ENCODE measurements at places on chromosomes 7 and 10. TPM values are rescaled to one million over a fixed set of nuclear protein-coding genes. Genes with fewer than 3 reads are reported as not detected.

GRCh38 chr7:82964150-82964882 lies 198.4 kb downstream of the PCLO start:
- no peak for DNase-seq

GRCh38 chr10:83542774-83543411 lies 596.4 kb upstream of the GHITM start:
- DNase-seq: no peak

PGAM2 gene
- total RNA-seq: not detected

- no peak for DNase-seq
These were observed 79.8 kb upstream of the IFRD1 start for GRCh38 chr7:112370436-112370835.

DNA sequence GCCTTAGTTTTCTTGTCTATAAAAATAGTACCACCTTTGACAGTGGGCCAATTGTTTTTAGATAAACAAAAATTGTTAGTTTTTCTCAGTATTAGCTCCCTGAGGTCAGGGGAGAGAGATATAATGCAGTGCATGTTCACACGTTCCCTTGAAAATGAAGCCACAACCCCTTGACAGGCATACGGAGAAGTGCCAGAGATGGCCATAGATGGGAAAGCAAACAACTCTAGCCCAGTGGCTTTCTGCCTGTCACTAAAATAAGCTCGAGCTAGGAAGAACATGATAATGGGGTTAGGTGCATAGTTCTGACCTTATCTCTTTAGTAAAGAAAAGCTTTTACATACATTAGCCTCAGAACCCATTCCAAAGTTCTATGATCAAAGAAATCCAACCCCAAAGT lies 124.9 kb downstream of the CHRM2 start:
- no peak for DNase-seq

TAS2R3 gene
- total RNA-seq: 0.35 TPM

- DNase-seq: no peak
These were observed 123.4 kb downstream of the ATE1 start for GRCh38 chr10:121804460-121804859.

SLC25A28 gene
- total RNA-seq: 34.0 TPM

DNA sequence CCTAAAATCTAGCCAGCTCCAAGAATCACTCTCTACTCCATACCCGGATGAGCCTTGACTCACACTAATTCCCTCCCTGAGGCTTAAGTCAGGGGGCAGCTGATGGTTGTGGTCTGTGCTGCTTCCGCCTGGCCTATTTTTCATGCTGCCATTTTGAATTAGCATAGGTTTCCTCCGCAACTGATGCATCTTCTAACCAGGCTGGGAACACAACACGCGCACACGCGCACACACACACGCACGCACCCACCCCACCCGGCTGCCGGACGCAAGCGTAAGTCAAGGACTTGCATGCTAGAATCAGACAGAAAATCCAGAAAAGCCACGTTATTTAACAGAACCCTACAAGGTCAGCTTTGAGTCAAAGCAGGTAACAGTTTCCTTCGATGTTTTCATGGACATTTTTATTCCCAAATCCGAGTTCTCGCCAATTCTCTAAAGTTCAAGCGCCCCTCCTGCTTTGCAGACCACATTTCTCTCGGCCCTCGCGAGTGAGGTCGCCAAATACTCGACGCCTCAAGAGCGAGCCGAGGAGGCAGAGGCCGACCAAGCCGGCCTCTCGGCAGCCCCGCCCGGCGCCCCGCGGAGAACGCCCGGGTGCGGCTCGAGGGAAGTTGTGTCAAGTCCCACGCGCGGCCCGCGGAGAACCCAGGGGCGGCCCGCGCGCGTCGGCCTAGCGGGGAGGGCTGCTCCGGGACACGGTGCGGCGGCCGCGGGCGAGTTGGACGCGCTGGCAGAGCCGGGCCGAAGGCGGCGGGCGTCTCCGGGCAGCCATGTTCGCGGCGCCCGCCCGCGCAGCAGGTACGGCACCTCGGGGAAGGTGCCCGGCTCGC lies 961 bp downstream of the SCRN1 start:
- no peak for DNase-seq

TMEM229A gene
- total RNA-seq: not detected

DNA sequence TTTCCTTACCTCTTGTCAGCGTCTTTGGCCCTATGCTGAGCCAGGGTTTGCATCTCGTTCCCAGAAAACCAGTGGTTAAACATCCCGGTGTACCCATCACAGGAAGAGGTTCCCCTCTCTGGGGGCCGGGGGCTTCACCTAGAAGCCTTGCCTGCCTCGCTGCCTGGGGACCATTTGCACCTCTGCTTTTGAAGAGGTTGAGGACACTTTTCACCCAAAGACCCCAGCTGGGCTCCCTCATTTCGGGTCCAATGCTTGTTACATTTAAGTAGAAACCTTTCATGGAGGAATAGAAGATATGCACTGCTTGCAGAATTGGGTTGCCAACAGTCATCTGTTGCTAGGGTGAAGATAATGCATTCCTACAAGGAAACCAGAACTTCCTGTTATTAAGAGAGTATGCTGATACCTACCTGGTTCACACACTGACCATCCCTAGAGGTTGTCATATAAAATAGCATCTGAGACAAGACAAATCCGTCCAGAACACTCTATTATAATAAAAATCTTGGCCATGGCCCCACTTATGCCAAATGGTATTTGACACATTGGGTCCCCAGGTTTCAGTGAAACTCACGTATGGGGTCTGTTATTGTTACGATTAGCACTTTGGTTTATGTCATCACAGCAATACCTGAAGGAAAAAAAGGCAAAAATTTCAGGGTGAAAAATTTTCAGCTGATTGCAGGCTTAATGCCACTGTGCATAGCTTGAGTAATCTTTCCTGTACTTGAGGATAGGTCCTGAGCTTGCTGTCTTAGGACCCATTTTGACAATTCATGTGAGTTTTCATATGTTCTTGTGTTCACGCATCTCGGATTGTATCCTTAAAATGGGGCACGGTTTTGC lies 917 bp downstream of the ZNF365 start:
- DNase-seq: no peak

DNA sequence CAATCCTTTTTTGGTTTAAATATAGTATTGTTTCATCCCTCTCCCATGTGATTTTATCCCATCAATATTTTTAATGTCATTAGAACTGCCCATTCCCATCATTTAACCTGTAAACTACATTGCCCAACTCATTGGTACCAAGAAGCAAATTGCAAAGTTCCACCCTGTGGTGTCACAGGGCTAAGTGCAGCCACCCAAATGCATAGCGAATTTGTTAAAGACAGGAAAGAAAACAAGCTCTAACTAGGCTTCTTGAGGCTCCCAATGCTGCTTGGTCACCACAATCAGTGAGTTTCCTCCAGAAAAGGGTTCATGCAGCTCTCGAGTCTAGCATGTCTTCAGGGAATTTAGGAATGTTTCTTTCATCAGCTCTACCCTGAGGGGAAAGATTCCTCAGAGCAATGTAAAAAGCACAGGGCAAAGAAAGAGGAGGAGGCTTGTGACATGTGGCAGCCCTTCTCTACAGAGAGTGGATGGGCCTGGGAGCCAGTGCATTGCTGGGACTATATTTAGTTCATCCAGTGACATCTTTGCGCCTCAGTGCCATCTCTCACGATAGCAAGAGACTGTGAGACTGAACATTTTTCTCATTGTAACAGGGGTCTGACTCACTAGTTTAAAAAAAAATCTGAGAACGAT lies 58.1 kb downstream of the CAV1 start:
- DNase-seq: no peak

FLNC gene
- total RNA-seq: 3.0 TPM

- DNase-seq: peak; percentile 6
These were observed 53.6 kb downstream of the PYROXD2 start for GRCh38 chr10:98361131-98362025.

GRCh38 chr7:117876761-117877160 lies 3.5 kb upstream of the CTTNBP2 start:
- no peak for DNase-seq

GRCh38 chr7:36635091-36635490 lies 89.2 kb downstream of the AOAH start:
- no peak for DNase-seq

KIF20B gene
- 9.8 TPM for total RNA-seq

DNA sequence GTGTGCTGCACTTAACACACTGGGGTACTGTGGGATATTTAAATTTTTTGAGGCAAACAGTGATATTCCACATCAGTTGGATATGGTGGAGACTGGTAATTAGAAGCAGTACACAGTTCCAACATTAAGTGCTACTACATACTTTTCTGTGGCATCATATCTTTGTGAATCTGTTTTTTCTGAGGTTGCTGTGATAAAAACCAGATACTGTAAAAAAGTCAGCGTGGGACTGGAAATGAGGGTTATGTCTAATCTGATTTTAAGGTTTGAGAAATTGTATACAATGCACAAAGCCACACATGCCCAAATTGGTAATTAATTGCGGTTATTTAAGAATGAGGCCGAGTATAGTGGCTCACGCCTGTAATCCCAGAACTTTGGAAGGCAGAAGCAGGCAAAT lies 41.2 kb downstream of the TBC1D12 start:
- DNase-seq: no peak

TAS2R5 gene
- total RNA-seq: 2.3 TPM

GRCh38 chr10:63241841-63242281 lies 108.7 kb downstream of the NRBF2 start:
- no peak for DNase-seq

- DNase-seq: no peak
These were observed 107.3 kb upstream of the STARD3NL start for GRCh38 chr7:38070718-38071117.

- DNase-seq: no peak
These were observed 117.6 kb upstream of the DPP6 start for GRCh38 chr7:153934629-153935028.

- no peak for DNase-seq
These were observed 12.3 kb upstream of the CYTH3 start for GRCh38 chr7:6284461-6285360.

SNCG gene
- 15.4 TPM for total RNA-seq

IKZF1 gene
- 5.9 TPM for total RNA-seq

VWA2 gene
- total RNA-seq: 4.2 TPM

DNA sequence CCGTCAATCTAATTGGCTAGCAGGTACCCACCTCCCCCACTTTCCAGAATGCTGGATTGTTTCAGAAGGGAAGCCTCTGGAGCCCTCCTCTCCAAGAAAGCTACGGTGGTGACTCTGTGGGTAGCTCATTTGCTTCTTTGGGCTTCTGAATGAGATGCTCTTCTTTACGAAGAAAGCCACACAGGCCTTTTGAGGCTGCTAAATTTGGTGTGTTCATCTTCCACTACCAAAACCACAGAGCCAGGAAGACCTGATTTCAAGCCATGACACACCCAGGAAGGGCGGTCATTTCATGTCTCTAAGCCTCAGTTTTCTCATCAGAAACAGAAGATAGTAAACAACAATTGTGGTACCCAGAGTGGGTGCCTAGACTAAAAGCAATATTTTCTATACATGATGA lies 901.2 kb downstream of the KCNMA1 start:
- no peak for DNase-seq

MACC1 gene
- 17.4 TPM for total RNA-seq

DNA sequence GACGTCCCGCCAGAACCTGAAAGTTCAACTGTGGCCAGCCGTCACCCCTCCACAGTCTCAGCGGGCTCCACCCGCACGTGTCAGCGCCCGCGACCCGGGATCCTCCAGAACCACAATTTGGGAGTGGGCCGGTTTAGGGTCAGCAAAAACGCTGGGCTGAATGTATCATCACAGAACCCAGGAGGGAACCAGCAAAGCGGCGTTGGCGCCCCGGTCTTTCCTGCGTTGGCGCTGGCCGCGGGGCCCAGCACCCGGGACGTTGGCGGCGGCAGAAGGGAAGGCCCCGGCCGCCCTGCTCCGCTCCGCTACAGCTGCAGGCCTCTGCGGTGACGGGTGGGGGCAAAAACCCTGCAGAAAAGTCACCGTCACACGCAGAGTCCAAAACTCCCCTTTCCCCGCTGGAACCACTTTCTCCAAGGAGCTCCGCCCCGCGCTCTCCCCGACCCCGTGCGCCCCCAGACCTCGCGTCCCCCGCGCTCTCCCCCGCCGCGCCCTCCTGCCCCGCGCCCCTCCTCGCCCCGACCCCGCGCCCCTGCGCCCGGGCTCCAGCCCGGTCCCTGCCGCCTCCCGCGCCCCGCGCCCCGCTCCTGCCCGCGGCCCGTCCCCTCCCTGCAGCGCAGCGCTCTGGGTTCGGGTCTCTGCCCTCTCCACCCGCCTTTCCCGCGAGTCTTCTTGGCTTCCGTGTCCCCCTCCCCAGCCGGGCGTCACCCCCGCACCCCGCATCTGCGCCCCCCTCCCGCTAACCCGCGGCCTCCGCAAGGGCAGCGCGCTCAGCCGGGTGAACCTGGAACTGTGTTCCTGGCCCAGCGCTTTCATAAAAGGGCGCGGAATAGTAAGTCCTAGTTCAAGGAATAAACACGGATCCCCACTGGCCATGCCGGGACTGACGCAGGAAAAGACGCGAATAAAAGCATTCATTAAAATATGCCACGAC lies 24.0 kb upstream of the RNF32 start:
- no peak for DNase-seq

ATP6V0A4 gene
- 1.2 TPM for total RNA-seq

DNA sequence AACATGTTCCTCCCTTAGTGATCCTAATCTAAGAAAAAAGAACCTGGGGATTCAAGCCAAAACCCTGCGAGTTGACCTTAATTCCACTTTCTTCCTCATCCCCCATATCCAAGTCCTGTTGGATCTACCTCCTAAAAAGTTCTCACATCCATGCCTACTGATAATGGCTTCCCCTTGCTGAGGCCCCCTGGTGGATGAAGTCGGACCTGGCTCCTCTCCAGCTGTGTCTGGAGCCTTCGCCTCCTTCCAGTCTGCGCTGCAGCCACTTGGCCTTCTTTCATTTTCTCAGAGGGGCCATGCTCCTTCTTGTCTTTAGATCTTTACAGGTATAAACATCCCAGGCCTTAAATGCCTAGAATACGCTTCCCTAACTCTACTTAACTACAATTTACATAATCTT lies 8.1 kb downstream of the PDE1C start:
- DNase-seq: no peak

All from esophagus squamous epithelium (tissue), 5 donors.